Mesothelial cell of epicardium (in vitro differentiated cells): ENCODE measurements at places on chromosomes 3 and 15. TPM values are rescaled to one million over a fixed set of nuclear protein-coding genes. Genes with fewer than 3 reads are reported as not detected.
A peak's percentile ranks its signal among the peaks of the same experiment; 100 is the strongest.

- no peak for DNase-seq
- peaks cover 6% of the 10 kb centered on the region for H3K36me3 ChIP-seq
- peaks cover 30% of the 10 kb centered on the region for H3K4me1 ChIP-seq
- no peaks in the 10 kb centered on the region for H3K27me3 ChIP-seq
- H3K4me3 ChIP-seq, result no peak overlapping the region
- peak overlapping the region; percentile 78 for H3K27ac ChIP-seq
Measured at GRCh38 chr3:78855190-78855589, 912.6 kb downstream of the ROBO1 start.

DNA sequence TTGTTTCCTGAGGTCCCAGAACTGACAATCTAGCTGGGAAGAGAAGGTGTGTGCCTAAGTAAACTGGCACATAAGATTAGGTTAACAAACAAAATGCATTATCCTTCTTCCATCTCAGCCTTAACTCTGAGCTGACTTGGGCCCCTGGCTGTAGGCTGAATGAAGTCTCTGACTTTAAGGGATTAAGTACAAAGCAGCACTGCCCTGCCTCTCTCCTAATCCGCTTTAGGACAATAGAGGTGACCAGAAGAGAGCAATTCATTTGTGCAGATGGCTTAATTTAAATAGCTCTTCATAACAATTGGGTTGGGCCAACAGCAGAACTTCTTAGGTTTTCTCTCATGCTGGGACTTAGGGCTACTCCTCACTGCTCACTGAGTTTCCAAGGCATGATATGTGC is 181.6 kb upstream of the SOX14 start:
- H3K27ac ChIP-seq, result no peak overlapping the region
- no peak overlapping the region for H3K4me3 ChIP-seq
- no peaks in the 10 kb centered on the region for H3K4me1 ChIP-seq
- peaks cover 3% of the 10 kb centered on the region for H3K27me3 ChIP-seq

Gene EEFSEC
- total RNA-seq, result 17.2 to 19.4 TPM (median 18.6 TPM) in 3 replicates

Gene ERC2
- 14.8 to 16.3 TPM (median 15.6 TPM) in 3 replicates for total RNA-seq
